ENCODE measurements at places on chromosomes 4 and X.
A peak's percentile ranks its signal among the peaks of the same experiment; 100 is the strongest.

- DNase-seq: no peak
Observed at GRCh38 chr4:41323706-41324105, 67.0 kb downstream of the UCHL1 start.

GRCh38 chr4:93469560-93469959 is 359.0 kb upstream of the ATOH1 start:
- no peak for DNase-seq

DNA sequence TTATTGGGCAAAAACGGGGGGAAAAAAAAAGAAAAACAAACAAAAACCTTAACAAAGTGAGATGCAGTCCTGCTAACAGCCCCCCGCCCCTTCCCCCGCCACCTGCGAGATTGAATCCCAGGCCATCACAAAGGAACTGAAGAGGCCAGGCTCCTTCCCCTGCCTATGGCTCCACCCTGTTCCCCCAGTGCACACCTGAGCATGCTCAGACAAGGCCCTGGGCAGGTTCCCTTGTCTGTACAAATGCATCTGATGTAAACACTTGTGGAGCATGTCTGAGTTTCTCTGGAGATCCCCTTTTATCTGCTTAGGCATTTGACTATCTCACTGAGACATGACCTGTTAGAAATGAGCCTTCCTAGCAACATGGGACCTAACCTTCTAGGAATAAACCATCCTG is 983.7 kb upstream of the PABPC4L start:
- DNase-seq: no peak

DNA sequence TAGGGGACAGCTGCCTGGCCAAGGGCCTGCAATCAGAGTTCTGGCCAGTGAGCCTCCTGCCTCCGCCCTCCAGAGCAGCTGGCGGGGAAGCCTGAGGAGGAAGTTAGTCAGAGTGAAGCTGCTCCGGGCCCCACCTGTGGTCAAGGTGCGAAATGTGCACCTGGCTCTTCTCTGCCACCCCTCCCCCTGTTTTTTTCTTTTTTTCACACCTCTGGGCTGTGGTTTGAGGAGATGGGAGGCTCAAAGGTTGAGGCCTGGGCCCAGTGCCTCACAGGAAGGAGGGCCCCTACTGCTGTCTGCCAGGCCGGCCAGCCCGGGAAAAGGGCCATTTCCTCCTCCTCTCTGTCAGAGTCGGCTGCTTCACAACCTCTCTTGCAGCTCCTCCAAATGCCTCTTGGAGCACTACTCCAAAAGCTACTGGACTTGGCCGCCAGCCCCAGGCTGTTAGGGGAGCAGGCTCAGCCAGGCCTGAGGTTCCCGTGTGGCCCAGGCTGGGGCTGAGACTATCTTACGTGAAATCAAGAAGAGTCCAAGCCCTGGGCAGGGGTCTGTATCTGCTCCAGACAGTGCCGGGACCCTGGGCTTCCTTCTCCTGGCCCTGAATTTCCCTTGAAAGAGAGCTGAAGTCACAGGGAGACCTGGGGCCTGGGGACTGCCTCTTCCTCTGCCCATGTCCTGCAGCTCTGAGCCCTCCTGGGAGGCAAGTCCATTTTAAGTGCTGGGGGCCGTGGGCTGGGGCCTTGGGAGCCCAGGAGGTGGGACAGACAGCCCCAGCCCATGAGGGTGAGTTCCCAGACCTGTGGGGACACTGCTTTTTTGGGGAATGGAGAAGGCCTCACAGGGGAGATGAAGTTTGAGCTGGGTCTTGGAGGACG is 4.5 kb upstream of the CXCR3 start:
- peak; percentile 67 for DNase-seq

GRCh38 chr4:81694176-81694913 is 222.6 kb upstream of the RASGEF1B start:
- DNase-seq: no peak

DNA sequence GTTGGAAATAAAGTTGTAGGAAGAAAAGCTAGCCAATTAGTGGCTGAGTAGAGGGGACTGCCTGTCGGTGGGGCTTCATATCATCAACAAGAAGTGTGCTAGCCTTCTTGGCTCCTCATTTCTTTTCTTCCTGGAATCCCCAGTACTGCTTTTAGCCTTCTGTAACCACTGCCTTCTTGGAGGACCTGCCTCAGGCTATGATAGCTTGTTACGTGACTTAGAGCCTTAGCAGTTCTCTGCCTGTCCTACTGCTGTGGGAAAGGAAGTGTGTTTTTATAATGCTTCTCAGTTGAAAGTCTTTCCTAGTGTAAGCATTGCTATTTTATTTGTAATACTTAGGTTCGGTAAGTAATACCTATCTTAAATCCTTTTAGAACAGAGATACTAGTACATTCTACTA is 61.9 kb downstream of the LARP1B start:
- no peak for DNase-seq

DNA sequence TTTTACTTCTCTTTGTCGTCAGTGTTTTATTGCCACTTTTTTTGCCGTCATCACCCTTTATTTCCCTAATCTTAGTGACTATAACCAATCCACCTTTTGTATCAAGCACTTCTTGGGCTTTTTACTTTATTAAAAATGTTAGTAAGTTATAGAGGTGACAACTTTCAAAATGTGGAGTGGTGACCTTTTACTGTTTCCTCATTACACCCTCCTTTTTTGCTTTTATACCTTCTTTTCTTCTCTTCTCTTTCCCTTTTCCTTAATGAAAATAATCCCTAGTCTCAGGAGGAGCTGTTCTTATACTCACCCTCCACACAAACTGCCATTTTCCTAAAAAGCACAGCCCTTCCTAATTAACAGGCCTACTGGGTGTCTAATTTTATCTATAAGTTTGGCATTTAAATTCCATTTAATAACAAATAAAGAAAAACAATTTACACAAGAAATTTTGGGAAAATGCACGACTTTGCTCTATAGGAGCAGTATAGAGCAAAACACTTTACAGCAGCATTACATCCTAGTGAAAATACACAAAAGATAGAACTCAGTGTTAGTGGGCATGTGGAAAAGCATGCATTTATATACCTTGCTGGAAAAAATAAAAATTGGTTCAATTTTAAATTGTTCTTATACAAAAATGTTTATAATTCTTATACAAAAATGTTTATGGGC is 27.3 kb downstream of the BBS12 start:
- DNase-seq: no peak

- DNase-seq: no peak
Observed at GRCh38 chr4:89158884-89159503, 47.7 kb downstream of the TIGD2 start.

GRCh38 chr4:170278460-170278859 is 188.7 kb upstream of the AADAT start:
- DNase-seq: no peak

- DNase-seq: no peak
Observed at GRCh38 chrX:143615851-143616250, 20.1 kb downstream of the SLITRK4 start.

DNA sequence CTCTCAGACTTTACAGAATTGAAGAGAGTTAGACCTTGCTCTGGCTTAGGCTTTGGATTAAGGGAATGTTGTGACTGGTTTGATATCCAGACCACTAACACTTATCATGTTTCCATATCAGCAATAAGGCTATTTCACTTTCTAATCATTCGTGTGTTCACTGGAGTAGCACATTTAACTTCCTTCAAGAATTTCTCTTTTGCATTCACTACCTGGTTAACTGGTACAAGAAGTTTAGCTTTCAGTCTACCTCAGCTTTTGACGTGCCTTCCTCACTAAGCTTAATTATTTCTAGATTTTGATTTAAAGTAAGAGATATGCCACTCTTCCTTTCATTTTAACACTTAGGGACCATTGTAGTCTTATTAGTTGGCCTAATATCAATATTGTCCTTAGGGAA is 62.6 kb downstream of the CASP6 start:
- DNase-seq: no peak

GRCh38 chr4:71222661-71223060 is 116.2 kb upstream of the SLC4A4 start:
- no peak for DNase-seq

GRCh38 chr4:8939840-8940742 is 68.5 kb upstream of the HMX1 start:
- DNase-seq: no peak

DNA sequence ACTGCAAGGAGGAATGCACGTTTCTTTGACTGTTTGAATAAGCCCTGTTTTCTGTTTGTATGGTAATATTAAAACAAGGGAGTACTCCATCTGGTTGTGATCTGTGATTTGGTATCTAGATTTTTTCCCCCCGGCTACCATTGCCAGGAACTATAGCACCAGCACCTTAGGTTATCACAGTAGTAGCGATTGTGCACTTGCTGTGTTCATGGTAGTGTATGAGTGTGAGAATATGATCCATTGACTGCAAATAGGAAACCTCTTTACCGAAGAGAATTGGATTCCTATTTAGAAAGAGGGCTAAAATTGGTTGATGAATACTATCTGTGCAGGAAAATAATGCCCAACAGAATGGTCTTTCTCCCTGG is 69.9 kb downstream of the LARP7 start:
- DNase-seq: no peak

- no peak for DNase-seq
Observed at GRCh38 chrX:84046403-84046984, 141.5 kb downstream of the RPS6KA6 start.

- no peak for DNase-seq
Observed at GRCh38 chrX:40893251-40893910, 158.0 kb upstream of the MED14 start.

- DNase-seq: no peak
Observed at GRCh38 chr4:39571054-39571453, 43.8 kb upstream of the UGDH start.

DNA sequence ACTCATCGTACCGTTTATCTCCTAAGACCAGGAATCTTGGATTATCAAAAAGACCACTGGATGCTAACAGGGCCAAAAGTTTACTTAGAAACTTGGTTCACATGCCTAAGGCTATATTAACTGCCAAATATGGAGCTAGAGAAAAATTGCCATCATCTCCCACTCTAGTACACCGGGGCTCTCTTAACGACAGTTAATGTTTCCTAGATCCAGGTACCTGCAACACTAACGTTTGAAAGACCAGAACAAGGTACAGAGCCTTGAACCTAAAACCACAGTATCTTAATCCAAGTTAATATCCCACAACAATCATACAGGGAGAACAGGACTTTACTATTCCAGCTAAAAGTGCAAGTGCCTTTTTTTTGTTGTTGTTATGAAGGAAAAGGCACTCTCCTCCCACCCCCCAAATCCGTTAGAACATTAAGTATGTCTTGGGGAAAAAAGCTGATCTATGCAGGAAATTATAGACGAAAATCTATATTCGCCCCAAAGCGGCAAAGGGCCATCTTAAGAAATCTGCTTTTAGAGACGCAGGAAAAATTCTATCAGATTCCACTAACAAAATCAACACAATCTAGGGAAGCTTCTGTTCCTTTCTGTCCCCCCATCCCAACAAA is 1.3 kb downstream of the G3BP2 start:
- no peak for DNase-seq

DNA sequence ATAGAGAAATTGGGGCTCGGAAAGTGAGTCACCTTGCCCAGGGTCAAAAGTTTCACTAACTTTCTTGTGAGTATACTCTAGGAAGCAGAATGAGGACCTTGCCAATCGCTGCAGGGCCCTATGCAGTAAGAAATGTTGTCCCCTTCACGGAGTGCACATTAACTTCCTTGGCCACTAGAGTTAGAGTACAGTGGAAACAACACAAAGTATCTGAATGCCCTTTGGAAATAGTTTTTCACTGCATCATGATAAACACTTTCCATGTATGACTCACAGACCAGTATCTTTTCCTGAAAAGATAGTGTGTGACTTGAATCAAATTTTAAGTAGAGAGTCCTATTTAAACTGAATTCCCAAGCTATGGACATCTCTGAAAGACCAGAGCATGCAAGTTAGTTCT is 45.5 kb upstream of the STK26 start:
- no peak for DNase-seq

DNA sequence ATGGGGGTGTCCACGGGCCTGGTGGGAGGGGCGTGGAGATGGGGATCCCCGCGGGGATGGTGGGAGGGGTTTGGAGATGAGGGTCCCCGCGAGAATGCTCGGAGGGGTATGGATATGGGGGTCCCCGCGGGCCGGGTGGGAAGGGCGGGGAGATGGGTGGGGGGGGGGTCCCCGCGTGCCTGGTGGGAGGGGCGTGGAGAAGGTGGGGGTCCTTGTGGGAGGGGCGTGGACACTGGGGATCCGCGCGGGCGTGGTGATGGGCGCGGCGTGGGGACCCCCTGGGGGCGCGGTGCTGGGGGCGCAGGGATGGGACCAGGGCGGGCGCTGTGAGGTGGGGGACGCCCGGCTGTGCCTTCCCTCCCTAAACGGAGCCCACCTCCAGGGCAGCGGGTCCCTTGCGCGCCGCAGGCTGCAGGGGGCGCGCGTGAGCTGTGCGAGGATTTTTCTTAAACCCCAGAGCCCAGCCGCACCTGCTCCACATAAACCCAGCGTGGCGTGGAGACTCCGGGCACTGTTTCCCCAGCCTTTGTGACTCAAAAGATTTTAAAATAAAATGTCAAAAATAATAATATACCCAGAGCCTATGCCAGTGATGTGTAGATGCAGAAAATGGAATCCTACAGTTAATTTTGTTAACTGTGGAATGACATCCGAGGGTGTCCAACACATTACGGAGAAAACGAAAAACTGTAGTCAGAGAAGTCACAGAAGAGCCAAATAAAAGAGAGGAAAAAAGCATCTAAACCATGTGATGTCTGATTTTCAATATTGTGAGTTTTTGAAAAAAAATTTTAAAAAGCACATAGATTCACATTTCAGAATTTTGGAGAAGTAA is 1.5 kb upstream of the ASMTL start:
- peak; percentile 91 for DNase-seq

DNA sequence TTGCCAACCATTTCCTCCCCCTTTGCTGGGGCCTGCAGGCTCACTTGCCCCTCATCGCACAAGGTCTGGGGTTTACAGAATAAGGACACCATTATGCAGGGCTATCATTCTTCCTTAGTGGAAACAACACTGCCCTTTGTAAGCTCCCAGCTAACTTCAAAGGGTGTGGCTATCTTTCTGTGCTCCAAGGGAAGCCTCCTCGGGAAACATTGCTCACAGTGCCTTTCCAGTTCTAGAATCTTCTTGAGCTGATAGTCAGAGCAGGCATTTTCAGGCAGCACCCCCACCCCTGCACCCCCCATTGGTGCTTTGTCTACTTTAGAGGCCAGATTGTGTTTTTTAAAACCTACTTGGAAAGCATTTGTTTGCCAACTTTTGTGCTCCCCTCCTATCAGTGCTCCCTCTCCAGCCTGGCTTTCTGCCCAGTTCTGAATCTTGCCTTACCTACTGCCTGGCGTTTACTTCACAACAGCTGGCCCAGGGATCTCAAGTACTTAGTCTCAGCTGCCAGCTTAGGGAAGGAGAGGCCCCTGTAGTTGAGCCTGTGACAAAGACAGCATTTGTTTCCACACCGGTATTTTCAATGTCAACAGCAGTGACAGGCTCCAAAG is 53.5 kb downstream of the PLAC1 start:
- DNase-seq: no peak

DNA sequence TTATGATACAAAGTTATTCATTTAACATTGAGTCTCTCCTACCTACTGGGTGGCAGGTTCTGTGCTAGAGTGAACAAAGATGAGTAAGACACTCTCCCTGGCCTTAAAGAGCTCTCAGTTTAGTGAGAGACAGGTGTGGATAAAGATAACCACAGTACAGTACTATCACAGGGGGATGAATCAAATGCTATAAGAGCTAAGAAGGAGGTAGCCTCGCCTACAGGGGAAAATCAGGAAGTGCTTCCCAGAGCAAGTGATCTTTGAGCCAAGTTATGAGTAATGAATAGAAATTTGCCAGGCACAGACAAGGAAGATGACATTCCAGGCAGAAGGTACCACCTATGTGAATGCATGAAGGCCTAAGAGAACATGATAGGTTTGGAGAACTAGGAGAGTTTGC is 3.4 kb upstream of the IGBP1 start:
- DNase-seq: no peak

Measured in T-cell (primary cell).